ENCODE measurements at places on chromosomes 1 and 21.

DNA sequence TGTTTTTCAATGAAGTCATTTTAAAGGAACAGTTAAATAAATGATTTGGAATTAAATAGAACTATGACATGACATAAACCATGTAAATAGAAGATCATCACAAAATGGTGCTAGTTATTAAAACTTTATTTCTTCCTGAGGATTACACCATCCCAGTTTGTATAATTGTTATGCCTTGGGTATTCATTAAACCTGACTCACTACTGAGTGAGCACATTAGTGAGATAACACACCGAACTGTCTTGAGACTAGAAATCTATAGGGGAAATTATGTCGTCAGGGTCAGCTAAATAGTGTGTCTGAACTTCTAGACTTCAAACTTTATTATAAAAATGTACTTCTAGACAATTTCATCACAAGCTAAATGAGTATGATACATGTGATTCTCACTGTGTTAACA is 189.4 kb downstream of the NCAM2 start:
- no peak for DNase-seq

DNA sequence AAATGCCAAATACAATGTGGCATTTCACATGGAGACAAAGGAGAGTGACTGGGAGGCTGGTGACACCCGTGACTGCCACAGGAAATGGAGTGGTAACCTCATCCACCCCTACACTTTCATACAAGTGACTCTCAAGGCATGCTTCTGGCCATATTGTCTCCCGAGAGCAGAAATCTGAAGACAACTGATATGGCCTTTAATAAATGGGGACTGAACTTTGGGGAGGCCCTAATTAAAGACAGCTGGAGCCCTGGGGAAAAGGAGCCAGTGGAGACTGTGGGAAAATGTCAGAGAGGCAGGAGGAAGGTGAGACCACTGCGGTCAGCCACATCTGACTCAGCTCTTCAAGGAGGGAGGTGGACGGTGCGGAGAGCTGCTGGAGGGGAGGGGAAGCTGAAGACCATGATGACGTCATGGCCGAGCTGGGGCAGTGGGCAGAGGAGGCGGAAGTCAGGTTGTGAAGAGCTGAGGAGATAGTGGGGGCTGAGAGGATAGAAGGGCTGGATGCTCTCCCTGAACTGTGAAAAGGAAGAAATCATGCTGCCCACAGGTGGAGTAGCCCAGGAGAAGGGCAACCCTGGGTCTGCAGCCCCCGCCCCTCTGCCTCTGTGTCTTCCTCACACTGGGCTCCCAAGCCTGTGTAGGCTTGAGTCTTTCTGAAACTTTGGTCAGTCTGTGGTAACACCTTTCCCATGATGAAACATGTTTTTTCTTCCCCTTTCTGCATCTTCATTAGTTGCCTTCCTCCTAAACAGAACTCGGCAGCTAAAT is 14.0 kb upstream of the NCF2 start:
- no peak for DNase-seq

- no peak for DNase-seq
Measured at GRCh38 chr1:5562331-5562730, 429.9 kb downstream of the NPHP4 start.

- no peak for DNase-seq
Measured at GRCh38 chr1:231865331-231865730, 238.7 kb downstream of the DISC1 start.

GRCh38 chr1:4797016-4797410 is 142.6 kb downstream of the AJAP1 start:
- no peak for DNase-seq

DNA sequence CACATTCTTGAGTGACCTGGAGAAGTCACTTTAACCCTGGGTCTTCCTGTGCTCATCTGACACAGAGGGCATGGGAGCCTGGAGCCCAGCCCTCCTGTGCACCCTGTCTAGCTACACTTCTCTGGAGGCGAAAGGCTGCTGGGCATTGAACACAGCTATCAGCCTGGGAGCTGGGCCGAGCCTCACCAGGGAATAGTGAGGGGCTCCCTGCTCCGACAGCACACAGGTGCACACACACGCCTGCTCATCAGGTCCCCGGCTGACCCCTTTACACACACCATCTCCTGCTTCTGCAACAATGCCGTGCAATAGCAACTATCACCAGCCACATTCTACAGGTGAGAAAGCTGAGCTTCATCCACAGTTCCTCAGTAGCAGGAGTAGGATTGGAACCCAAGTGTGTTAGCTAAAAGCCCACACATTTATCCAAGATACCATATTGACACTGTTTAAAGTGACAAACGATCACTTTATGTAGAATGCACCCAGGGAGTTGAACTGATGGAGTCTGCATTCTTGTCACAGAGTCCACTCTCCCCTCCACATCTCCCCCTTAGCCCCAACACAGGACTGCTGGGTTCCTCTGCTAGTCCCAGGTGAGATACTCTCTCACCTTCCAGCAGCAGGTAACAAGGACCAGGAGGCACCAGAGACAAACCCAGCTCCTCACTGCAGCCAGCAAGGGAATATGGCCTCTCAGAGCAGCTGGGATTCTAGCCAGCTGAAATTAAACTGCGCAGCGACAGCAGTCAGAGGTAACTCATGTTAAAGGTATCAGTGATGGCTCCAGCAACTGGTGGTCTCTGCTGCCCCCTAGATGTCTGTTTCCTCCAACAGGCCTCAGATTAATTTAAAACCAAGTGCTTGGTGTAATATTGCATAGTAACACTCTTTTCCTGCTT is 18.3 kb upstream of the CAPN8 start:
- DNase-seq, result peak; percentile 58

DNA sequence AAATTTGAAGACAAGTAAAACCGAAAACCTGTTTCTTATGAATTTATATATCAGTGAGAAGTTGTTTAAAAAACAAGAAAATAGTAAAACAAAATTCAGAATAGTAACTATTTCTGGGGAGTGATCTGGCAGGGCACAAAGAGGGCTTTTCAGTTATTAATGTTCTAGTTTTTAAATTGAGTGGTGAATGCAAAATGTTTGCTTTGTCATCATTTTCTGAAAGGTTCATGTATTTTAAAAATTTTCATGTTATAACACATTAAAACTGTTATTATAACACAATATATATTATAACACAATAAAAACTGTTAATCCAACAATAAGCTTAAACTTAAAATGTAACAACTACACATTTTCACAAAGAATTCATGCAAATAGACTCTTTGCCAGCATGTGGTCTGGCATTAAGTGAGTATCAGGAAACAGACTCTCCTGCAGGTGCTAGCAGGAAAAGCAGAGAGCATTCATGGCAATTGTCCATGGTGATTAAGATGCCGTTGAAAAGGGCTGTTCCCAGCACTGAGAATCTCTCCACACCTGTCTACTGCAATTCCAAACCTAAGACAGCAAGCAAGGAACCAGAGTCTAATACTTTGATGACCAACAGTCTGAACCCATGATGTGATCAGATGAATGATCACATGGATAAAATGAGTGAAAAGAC is 204.9 kb downstream of the TBX15 start:
- DNase-seq, result no peak

DNA sequence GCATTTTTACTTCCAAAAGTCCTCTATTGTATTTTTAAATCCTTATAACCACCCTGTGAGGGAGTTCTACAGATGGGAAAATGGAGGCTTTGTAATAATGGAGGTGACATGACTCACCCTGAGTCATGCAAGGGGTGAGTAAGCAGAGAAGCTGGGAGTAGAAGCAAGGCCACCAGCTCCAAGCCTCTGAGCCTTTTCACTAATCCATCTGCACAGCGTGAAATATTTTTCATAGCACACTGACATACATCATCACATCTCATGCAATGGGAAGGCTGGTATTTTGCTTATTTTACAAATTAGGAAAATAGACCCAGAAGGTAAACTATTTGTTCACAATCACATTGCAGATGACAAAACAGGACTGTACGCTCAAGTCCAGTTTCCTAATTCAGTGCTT is 96.9 kb downstream of the KCNH1 start:
- DNase-seq, result no peak

DNA sequence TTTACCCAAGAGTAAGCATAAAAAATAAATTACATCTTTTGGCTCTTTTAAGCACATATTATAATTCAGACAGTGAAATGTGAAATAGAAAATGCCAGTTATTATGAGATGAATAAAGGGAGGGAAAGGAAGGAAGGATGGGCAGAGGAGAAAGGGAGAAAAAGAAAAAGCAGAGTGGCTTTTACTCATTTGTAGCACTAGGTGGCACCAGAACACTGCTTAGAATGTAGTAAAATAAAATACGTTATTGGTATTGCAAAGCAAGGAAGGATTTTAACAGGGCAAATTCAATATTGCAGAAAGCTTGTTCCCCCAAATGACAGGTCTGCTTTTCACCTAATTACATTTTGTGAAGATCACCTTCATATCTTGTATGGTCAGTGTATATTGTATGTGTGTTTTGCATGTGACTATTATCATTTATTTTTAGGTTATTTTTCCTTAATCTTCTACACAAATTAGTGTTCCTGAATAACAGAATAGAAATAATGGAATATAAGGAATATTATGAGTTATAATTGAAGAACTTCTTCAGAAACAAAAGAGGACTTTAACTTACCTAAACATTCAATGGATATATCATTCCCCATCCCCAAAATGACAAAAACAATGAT is 9.1 kb upstream of the PCNX2 start:
- peak; percentile 15 for DNase-seq

DNA sequence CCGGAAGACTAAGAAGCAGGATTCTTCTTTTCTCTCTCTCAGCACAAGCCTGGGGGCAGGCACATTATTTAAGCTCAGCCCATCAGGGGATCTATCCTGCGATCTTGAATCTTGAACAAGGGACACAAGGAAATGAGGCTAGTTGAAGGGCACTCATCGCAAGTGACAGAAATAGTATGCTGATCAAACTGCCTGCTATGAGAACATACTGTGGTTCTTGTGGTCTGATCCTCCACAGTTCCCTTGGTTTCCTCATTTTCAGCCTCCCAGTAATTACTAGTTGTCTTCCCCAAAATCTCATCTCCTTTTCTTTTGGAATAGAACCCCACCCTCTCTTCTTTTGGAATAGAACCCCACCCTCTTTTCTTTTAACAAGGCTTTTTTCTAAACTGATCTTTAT is 6.5 kb downstream of the ANKRD45 start:
- no peak for DNase-seq

DNA sequence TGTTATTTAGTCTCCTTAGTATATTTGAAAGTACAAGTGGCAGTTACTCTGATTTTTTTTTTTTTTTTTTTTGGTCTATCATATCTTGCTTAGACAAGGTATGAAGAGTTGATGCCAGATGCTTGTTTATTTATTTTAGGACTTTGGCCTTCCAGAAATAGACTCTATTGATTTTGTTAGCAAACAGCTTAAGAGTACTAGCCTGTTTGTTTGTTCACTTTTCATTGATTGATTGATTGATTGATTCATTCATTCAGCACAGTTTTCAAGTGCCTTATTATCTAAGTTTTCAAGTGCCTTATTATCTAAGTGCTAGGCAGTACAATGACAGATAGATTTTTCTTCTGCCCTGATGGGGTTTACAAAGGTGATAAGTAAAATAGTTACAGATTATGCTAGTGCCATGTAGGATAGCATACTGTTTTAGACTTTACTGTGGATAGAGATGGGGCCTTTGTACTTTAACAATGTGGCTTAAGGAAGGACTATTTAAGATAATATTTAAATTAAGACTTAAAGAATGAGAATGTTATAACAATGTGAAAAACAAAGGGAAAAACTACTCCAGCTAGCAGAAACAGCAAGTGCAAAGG is 50.5 kb downstream of the MTF2 start:
- no peak for DNase-seq

- DNase-seq, result no peak
Measured at GRCh38 chr1:168921629-168922028, 184.9 kb upstream of the ATP1B1 start.

GRCh38 chr1:164801791-164802502 is 243.0 kb downstream of the PBX1 start:
- no peak for DNase-seq

GRCh38 chr1:1778663-1779319 is 521 bp upstream of the NADK start:
- DNase-seq, result peak; percentile 28

- no peak for DNase-seq
Measured at GRCh38 chr21:44639331-44639655, 2.1 kb downstream of the KRTAP10-10 start.

DNA sequence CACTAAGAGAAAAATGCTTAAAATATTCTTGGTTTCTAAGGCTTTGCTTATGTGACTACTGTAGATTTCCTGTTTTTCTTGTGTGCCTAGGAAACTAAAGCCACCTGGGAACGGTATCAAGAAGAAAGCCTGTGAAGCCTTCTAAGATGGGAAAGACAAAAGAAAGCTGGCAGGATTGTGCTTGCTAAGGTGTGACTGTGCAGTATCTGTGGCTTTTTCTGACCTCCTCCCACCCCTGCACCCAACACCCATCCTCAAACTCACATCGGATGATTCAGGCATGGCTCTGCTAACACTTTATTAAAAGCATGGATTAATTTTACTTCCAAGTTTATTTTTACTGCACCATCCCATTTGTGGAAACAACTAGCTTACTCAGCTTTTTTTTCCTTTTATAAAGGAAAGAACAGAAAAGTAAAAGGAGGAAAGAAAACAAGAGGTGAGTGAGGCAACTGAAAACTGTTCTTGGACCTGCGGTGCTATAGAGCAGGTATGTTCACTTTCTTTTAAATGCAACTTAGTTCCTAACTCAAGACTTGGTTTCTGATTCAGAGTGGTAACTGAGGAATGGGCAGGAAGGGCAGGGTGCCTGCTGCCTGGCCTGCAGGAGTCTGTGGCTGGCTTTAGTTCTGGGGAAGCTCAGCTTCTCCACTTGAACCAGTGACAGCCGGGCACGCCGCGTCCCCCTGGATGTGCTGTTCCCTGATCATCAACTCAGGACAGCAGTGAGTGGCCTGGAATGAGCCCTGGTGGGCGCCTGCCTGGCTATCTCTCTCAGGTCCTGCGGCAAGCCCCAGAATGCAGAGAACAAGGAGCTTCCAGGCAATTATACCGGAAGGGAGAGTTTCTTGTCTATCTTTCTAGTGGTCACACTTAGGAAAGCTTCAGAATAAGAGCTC is at the start of gene GBP6:
GBP6 (plus strand) TSS at position 422 of the 899 bp plus-strand sequence. CDS start 4,493 bp downstream, outside the sequence.
- no peak for DNase-seq

GRCh38 chr1:27872802-27873551 is 633 bp downstream of the THEMIS2 start:
- peak; percentile 18 for DNase-seq

DNA sequence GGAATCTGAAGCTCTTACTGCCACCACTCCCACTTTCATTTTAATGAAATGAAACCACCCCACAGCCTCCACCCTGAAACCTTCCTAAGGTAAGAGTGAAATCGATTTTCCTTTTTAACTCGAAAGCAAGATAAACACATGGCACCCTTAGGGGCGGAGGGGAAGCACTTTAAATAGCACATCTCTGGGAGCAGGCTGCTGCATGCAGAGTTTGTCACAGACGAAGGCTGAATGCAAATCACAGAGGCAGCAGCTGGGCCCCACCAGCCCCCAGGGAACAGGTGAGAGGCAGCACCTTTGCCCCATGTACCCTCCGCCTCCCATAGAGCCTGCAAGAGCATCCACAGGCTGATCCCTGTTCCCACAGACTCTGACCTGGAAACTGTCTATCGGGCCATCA is 60.0 kb upstream of the GRIK3 start:
- DNase-seq, result no peak

- DNase-seq, result no peak
Measured at GRCh38 chr1:84365225-84366221, 32.8 kb upstream of the DNASE2B start.

- no peak for DNase-seq
Measured at GRCh38 chr1:237959838-237960237, 69.1 kb upstream of the ZP4 start.

GRCh38 chr1:172704001-172704400 is 45.1 kb downstream of the FASLG start:
- no peak for DNase-seq

- no peak for DNase-seq
Measured at GRCh38 chr1:162070825-162071224, 1.3 kb downstream of the NOS1AP start.

All from DMS 273 treated with DMSO at 0.1 percent for 48 hours (cell line).